ENCODE measurements at places on chromosomes 2 and 18. TPM values are rescaled to one million over a fixed set of nuclear protein-coding genes. Genes with fewer than 3 reads are reported as not detected.

Gene IL37
- total RNA-seq = not detected

GRCh38 chr2:174623106-174623637 is 25.6 kb upstream of the WIPF1 start:
- DNase-seq = no peak

- no peak for DNase-seq
These were observed 111.5 kb downstream of the MGAT5 start for GRCh38 chr2:134365356-134365755.

GRCh38 chr2:79512442-79513401 is at the start of gene CTNNA2:
Gene CTNNA2 (plus strand): TSS chr2:79513051.
- DNase-seq = peak; percentile 37

DNA sequence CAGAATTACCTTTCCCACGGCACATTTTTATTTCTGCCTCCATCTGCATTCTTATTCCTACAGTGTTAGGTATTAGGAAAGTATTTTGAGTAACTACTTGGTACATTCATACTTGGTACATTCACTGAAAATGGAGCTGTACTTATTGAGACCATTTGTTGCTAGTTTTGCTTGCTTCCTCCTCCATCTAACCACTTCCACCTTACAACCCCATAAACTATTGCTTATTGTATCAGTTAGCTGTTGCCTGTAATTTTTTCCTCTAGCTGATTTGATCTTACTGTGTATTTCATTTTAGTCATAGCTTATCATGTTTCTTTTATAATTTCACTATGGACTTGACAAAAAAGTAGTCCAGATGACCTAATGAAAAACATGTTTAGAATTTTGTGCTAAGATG is 50.7 kb downstream of the AFTPH start:
- no peak for DNase-seq

DNA sequence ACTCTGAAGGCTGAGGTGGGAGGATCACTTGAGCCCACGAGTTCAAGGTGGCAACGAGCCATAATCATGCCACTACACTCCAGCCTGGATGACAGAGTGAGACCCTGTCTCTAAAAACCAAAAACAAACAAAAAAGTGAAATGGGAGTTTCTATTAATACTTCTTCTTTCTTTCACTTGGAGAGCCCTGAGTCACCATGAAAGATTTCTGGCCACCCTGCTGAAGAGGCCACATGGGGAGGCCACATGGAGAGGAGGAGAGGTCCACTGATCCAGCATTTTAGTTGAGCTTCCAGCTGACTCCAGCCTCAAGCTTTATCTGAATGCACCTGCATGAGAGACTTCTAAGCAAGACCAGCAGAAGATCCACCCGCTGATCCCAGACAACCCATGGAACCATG is 74.2 kb upstream of the LAPTM4A start:
- no peak for DNase-seq

GRCh38 chr2:109644571-109645275 is 30.6 kb downstream of the SOWAHC start:
- DNase-seq = no peak

All from left cardiac atrium (tissue), 4 donors.